ENCODE measurements at places on chromosomes 2 and 18.

- no peak for DNase-seq
Measured at GRCh38 chr2:71802556-71802955, 345.1 kb downstream of the CYP26B1 start.

GRCh38 chr2:73290049-73290839 lies 3.1 kb downstream of the EGR4 start:
- DNase-seq, result peak; percentile 60

DNA sequence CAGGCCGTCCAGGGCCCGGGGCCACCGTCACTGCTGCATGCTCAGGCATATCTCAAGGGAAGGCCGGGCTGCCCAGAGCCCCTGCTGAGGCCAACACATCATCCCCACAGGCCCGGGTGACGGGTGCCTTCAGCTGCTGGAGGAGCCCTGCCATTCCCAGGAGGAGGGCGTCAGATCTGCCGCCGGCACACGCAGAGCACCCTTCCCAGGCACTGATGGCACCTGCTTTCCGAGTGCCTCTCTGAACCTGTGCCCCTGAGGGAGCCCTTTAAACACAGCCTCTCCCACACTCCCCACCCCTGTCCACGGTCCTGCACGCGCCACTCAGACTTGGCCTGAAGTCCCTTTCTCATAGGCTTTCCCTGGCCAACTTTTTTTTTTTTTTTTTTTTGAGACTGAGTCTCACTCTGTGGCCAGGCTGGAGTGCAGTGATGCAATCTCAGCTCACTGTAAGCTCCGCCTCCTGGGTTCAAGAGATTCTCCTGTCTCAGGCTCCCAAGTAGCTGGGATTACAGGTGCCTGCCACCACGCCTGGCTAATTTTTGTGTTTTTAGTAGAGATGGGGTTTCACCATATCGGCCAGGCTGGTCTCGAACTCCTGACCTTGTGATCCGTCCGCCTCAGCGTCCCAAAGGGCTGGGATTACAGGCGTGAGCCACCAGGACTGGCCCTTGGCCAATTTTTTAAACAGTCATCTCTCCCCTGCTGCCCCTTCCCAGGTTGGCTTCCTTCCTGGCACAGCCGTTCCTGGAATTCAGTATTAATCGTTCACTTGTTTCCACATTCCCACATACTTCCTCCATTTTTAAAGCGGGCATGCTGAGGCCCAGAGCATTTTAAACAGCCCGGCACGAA lies 211.7 kb downstream of the NDUFA10 start:
- DNase-seq, result no peak

DNA sequence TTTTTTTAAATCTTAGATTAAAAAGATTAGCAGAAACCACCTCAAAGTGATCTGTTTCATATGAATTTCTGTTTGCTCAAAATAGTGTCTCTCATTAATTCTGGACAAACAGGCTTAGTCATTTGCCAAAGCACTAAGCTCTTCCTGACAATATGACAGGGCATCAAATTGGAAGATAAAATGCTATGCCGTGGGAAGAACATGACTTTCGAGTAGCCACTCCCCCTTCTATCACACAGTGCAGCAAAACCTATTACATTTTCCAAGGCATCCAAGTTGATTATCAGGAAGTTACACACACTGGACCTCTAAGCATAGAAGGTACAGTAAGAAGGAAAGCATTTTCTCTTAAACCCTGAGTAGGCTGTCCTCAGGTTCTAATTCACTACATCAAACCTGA lies 89.5 kb downstream of the STK39 start:
- DNase-seq, result no peak

DNA sequence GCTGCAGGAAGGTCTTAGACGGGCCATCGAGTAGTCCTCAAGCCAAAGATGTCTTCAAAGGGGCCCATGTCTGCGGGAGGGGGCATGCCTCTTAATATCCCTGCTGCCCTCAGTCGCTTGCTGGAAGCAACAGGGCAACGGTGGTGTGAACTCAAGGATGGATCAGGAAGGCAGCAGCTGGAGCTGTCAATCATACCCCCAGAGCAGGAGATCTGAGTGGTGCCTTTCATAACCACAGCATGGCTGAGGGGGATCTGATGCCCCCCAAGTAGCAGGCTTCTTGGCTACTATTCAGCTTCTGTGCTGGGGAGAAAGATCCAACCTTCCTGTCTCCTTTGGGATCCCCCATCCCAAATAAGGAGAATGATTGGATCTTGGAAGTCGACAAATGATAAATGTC lies 46.4 kb downstream of the INSIG2 start:
- DNase-seq, result no peak

- peak; percentile 11 for DNase-seq
Measured at GRCh38 chr2:105749583-105750400, 5.1 kb downstream of the NCK2 start.

DNA sequence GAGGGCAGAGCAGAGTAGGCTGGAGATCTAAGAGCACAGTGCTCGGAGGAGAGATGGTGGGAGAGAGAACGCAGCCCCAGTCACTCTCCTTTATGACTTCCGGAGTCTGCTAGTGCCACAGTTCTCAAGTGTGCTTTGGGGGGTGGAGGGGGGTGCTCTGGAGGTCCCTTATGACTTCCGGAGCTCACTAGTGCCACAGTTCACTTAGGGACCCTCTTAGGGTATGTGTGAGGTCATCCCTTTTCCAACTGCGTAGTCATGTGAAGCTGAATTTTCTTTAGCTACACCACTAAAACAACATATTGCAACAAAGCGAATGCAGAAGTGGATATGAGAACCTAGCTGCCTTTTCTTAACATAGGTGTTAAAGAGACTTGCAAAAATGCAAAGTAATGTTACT lies 153.7 kb upstream of the KCTD1 start:
- no peak for DNase-seq

DNA sequence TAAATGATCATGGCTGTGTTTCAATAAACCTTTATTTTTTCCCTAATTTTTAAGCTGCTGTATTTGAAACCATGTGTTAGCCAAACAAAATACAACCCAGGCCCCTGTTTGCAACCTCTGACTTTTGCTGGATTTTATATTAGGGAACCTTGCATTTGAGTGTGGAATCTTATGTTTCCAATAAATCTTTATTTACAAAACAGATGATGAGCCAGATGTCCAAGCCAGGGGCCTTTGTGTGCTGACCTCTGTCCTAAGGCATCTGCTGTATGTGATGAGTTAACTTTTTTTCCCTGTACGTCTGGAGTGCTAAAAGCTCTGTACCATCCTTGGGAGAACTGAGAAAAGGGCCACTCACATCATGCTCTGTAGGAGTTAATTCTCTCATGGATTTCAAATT lies 162.9 kb downstream of the TRIB2 start:
- DNase-seq, result no peak

GRCh38 chr2:235026649-235027557 lies 75.1 kb downstream of the SH3BP4 start:
- no peak for DNase-seq

DNA sequence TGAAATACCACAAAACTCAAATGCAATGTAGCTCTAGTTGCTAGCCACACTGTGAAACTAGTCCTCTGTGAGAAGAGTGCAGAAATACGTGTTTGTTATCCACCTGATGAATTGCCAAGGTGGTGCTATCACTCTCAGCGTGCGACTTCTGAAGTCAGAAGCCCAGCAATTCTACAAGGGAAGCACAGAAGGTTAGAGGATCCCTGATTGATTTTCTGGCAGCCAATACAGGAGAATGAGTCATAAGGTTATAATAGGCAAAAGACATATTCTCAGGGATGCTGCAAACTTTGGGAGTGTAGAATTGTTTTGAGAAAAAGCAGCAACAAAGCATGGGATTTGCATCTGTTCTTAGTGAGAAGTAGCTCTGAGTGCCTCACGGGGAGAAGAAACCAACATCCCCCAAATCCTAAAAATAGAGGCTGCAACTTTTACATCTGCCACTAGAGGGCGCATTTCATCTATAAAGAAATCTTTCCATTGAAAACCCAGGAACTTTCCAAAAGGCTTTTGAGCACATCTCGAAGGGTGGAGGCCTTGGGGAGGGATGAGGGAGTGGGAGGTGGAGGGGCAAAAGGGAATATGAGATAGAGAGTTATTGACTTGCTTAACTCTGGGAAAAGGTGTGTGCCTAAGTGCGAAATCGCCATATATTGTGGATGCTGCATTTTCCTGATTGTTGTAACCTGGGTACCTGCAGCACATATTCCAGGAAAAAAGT lies 78.0 kb downstream of the TMEM182 start:
- peak; percentile 82 for DNase-seq

DNA sequence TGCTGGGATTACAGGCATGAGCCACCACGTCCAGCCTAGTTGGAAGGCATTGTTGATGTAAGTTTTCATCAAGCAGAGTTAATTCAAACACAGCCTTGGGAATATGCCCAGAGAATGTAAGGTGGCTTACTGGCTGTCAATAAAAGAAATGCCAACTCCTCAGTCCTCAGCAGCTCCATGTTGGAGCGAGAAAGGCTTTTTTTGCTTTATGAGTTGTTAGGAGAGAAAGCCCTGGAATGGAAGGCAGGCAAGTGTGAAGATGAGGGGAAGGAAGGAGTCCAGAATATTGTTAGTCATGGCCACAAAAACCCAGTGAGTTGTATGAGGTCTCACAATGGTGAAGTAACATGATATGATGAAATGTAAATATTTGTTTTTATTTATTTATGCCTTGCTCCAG lies 57.1 kb downstream of the MAP4K4 start:
- DNase-seq, result peak; percentile 72

DNA sequence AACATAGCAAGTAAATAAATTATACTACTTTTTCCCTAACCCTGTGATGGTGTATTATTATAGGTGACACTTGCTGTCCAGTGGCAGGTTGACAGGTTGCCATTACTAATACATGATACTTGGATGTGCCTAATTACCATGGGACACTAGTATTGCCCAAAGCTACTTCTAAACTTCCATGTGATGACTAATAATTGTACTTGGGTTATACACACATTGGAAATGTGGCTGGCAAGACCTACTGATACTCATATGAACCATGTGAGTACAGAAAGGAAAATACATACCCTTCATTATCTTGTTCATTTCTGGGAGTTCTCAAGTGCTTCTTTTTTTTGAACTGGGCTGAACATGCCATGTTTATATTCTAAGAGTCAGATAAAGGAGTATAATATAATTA lies 156.4 kb downstream of the IKZF2 start:
- DNase-seq, result no peak

DNA sequence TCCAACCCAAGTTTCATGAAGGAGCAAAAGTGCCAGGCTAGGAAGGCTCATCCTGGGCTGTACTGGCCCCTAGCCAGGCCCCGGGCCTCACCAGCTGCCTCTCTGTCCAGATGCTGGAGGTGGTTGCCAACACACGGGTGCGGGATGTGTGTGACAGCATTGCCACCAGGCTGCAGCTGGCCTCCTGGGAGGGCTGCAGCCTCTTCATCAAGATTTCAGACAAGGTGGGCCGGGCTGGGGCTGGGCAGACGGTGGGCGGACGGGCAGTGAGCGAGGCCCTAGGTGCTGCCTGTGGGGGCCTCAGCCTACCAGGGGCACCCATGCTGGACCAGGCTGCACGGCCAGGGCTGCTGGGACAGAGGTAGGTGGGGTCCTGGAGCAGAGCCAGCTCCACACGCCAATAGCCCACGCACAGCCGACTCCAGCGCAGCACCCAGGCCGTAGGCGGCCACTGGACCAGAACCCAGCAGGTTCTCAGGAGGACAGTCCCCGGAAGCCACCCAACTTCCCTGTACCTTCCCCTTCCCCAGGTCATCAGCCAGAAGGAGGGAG lies 11.8 kb upstream of the GPR17 start:
- DNase-seq, result no peak

DNA sequence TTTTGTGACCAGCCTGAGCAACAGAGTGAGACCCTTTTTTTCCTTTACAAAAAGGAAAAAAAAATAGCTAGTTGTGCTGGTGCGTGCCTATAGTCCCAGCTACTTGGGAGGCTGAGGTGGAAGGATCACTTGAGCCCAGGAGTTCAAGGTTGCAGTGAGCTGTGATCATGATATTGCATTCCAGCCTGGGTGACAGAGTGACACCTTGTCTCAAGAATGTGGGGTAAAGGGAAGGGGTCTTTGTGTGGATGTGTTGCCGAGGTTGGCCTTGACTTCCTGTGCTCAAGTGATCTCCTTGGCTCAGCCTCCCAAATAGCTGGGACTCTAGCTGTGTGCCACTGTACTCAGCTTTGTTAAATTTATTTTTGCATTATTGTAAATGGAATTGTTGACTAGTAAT lies 120.6 kb downstream of the ZNF407 start:
- DNase-seq, result no peak

DNA sequence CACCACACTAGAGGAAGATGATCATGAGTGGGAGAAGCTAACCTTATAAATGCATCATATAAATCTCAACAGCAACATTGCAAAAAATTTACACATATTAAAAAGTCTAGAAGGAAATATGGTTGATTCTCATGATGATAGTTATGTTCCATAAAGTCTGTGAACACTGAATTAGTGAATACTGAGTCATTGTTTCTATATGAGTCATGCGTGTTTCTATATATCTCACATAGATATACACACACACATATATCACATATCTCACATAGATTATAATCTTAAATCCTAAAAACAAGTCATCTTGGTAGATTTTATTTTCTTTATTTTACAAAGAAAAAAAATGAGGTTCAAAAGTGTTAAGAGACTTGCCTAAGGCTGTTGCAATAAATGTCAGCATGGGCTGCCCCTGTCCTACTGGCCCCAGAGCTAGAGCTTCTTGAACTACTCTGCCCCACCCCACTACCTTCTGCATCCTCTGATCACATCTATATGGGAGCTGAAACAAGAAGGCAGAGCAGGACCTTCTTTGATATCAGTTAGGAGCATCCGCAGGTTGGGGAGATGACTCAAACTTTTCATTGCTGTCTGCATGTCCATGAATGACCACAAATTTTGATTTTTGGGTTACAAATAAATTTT lies 81.8 kb upstream of the ADAM23 start:
- DNase-seq, result no peak

DNA sequence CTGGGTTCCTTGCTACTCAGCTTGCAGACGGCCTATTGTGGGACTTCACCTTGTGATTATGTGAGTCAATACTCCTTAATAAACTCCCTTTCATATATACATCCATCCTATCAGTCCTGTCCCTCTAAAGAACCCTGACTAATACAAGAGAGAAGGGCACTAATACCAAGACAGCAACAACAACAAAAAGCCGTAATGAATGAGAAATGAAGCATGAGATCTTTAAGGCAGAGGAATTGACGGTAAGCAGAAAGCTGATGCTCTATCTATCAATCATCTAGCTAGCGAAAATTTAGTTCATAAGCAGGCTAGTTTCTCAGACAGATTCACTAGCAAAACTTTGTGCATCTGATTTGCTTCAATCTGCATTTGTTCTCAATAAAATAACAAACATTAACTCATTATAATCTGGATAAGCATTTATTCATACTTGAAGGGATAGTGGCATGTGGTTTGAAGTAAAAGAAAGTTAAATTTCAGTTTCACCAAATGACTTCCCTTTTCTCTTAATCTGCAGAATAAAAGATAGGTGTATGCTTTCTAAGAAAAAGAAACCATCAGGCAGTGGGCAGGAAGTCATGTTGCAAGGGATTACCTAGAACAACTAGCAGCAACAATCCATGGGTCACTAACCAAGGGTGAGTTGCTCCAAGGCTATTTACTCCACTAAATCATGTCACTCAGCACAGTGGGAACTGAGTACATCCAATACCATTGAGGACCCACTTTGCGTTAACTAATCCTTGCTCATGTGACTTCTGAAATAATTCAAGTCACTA lies 376.5 kb downstream of the TMEM182 start:
- no peak for DNase-seq

Measured in suppressor macrophage treated with lipopolysaccharide for 1 hour (primary cell).